ENCODE measurements at places on chromosomes 5 and 9.

DNA sequence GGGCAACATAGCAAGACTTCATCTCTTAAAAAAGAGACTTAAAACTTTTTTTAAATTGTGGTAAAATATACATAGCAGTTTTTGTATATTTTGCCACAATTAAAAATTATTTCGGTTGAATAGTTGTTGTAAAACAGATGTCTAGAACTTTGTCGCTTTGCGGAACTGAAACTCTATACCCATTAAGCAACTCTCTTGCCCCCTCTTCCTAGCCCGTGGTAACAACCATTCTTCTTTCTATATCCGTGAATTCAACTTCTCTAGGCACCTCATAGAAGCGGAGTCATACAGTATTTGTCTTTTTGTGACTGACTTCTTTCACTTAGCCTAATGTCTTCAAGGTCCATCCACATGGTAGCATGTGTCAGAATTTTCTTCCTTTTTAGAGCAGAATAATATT lies 43.3 kb downstream of the SPARC start:
- DNase-seq = no peak

DNA sequence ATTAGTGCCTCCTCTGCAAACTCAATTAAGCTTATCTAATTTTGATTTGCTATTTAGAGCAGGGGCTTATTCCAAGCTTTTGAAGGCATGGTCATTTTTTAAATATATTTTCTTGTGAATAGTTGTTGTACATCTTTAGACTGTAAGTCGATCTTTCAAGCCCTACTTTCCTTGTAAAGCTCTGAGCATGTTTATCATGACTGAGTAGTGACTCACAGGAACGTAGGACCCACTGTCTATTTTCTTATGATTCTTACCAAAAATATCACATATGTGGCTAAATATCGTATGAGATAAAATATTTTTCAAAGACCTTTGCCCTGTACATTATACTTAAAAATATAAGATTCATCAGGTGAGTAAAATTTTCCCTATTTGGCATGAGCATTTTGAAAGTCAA lies 440.4 kb upstream of the GRIN3A start:
- no peak for DNase-seq

DNA sequence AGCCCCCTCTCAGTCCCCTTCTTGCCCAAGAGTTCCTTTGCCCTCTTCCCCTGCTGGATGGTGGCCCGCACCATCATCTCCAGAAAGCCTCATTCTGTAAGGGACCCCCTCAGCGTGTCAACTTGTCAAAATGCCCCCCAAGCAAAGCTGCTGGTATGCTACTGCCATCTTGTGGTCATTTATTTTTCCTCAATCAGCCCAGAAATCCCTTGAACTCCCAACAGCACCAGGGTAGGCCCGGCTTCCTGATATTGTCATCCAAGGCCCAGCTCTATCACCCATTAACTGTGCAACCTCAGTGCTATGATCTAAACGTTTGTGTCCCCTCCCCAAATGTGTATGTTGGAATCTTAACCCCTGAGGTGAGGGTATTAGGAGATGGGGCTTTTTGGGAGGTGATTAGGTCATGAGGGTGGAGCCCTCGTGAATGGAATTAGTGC lies 53.2 kb upstream of the FBXW11 start:
- DNase-seq = no peak

- no peak for DNase-seq
These were observed 13.6 kb downstream of the UBE2D2 start for GRCh38 chr5:139574641-139575312.

- DNase-seq = no peak
These were observed 18.9 kb upstream of the PDCD6 start for GRCh38 chr5:252546-252945.

- no peak for DNase-seq
These were observed 302.4 kb downstream of the NR3C1 start for GRCh38 chr5:143101121-143101520.

DNA sequence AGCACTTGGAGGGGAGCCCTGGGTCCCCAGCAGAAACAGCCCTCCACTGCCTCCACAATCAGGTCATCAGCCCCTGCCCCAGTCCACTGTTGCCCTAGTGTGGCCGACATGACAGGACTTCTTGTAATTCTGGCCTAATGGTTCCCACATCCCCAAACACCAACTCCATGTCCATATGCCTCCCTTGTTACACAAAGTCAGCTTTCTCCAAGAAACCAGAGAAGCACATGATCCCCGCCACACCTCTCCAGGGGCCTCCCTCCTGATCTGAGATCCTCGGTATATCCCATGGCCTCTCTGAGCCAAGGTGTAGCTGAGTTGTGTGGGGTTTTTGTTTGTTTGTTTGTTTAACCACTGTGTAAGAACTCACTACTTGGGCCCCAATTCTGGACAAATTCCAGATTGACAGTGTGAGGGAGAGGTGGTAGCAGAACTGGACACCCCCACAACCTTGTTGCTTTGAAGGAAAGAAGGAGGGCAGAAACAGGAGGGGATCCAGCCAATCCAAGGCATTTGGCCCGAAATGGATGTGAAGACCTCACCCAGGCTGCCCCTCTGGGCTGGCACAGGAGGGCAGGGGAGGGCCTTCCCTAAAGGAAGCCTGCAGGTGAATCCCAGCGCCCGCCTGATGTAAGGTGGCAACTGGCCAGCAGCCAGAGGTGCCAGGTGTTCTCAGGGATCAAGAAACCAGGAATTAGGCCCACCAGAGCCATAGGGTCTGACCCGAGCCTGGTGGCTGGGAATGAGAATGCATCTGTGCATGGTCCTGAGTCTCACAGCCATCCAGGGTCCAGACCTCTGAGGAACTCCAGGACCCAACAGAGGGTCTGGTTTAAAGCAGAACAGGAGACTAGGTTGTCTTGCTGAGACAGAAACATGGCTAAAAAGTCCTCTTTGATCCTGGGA lies 13.4 kb downstream of the IRF1 start:
- DNase-seq = no peak

DNA sequence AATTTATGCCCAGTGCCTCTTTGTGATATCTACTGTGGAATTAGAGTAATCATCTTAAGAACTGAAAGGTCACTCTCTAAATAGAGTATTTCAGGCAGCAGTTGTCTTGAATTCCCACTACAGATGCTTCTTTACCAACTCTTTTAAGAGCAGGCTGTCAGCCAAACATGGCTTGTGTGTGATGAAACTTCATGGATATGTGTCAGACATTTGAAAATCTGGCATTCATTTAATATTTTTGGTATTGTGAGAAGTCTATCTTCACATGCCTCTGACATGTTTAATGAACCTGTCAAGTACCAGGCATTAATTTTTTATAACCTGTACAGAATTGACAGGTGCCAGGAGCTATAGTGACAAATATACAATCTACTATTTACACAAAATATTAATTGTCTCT lies 318.6 kb downstream of the CDH9 start:
- no peak for DNase-seq

DNA sequence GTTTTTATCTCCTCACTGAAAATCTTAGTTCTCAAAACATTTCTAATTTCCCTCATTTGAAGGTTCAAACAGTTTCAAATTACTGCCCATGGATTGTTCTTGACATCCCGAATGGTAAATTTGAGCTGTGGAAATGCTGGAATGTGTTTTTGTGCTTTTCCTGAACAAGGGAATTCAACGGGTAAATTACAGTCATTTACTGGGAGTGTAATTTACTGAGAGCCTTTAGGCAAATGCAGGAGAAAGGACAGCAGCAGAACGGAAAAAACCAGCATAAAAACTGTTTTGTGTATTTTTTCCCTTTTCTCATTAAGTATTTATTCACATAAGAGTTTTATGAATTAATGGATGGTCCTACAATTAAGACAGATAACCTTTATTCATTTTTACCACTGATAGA lies 139.2 kb downstream of the PBX3 start:
- DNase-seq = no peak

DNA sequence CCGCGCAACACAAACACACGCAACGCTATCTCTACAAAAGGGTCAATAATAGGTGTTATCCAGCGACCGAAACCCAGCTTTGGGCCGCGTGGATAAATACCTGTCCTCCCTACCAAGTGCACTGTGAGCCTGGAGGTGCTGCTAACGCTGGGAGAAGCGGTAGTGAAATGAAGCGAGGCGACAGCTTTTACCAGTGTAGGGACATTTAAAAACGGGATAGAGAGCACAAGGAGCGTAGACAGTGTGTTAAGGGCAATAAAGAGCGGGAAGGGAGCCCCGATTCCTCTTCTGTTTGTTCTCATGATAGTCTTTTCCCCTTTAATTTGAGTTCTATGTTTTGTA lies 421 bp upstream of the DEPDC1B start:
- no peak for DNase-seq

DNA sequence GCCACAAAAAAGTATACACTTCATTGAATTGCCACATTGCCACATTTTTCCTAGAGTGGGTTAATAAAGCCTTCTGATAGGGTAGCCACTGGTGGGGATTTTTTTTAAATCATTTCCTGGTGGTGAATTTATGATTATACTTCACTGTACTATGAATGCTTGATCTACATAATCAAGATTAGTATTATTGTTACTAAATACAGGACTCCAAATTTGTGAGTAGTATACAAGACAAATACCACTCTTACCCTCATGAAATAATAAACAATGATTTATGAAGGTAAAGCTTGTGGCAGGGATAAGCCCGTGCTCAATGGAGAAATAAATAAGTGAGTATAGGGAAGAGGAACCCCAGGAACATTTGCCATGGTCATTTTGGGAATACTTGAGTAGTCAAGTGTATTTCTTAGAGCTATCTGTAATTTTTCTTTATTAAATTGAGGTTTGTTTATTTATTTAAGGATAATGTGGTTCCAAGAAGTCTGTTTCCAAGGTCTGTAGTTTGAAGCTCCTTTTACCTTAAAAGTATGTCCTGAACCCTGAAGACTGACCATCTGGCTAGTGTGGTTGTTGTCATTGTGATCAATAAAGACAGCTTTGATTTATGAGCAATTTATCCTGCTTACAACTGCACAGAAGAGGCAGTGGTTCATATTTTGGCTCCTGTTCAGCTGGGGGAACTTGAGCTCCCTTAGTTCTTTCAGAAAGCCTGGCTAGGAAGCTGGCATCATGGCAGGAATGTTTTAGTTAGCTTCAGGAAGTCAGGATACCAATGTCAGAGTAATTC lies 118.6 kb downstream of the ZSWIM6 start:
- DNase-seq = no peak

DNA sequence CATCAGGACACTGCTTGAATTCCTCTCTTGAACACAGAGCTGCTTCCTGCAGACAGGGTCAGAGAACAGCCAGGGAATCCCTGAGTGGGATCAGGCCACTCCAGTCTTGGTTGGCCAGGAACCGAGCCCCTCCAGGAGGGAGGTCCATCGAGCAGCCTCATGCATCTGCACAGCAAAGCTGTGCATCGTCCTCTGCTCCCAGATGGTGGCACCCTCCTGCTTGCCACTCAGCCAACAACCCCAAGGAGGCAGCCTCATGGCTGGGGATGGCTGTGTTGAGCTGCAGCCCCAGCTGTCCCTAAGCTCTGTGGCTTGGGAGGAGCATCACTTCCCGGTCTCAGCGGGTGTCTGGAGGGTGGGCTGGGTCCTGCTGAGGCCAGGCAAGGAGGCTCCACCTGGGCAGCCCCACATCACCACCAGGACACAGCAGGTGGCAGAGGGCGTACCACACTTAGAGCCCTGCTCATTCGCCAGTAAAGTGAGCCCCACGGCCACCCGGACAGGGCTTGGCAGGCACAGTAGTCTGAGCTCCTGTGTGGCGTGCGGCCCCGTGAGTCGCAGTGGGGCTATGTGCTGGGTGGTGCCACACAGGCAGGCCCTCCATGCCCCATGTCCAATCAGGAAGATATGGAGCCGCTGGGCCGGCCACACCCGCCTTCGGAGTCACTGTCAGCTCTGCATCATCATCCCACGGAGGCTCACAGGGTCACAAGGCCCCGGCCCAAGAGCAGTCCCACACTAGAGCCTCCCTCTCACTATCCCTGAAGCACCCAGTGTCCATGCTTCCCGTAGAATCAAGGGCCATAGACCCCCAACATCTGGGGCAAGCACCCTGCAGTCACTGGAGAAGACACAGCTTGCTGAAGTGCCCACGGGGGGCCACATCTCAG lies 11.9 kb downstream of the LPCAT1 start:
- DNase-seq = no peak

DNA sequence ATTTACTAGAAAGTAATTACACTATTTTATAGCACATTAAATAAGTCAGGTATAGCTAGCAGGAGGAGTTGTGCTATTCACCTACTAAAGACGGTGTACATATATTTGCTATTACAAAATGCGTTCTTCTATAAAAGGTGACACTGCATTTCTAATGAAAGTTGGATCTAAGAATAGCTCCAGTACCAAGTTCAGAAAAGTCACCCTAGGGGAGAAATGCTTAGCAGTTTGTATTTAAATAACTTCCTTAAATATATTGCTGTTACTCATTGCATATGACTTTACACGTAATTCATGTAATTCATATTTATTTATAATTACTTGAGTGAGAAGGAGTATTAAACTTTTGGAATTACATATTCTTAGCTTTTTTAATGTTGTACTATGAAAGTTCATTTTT lies 7.0 kb upstream of the SUB1 start:
- DNase-seq = no peak

GRCh38 chr9:86614871-86615849 lies 260.9 kb upstream of the TUT7 start:
- DNase-seq = no peak

- DNase-seq = no peak
These were observed 2.8 kb upstream of the NEURL1B start for GRCh38 chr5:172638209-172638768.

GRCh38 chr5:122705851-122706250 lies 69.0 kb upstream of the SNX2 start:
- no peak for DNase-seq

Measured in left renal pelvis (tissue), 4 donors.